GM12878 (cell line): ENCODE measurements at places on chromosomes 5 and 9. TPM values are rescaled to one million over a fixed set of nuclear protein-coding genes. Genes with fewer than 3 reads are reported as not detected.

DNA sequence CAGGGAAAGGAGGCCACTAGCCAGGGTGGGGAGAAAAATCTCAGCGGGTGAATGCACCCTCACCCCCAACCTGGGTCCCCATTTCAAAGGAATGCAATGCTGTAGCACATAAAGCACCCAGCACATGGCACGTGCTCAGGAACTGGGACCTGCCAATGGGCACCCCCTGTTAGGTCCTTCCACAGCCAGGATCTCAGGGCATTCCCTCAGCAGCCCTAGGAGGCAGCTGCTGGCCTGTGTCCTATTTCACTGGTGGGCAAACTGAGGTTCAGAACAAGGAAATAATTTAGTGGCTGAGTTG is 8.8 kb downstream of the DNM1 start:
- no peak for DNase-seq

DNA sequence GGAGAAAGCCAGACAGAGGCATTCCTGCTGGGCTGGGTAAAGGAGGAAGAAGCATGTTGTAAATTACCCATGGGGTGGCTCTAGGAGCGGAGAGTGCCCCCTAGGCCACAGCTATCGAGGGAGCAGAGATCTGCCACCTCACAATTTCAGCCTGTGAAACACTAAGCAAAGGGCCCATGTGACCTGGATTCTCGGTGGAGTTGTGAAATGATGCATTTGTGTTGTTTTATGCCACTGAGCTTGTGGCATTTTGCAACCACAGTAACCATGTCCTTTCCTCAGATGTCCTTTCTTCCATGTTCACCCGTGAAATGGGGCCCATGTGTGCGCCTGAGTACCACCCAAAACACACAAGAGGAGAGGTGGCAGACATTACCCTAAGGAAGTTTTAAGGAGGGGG is 159.3 kb downstream of the SYK start:
- no peak for DNase-seq

The NHP2 gene
- 233 TPM in 2 replicates for total RNA-seq

DNA sequence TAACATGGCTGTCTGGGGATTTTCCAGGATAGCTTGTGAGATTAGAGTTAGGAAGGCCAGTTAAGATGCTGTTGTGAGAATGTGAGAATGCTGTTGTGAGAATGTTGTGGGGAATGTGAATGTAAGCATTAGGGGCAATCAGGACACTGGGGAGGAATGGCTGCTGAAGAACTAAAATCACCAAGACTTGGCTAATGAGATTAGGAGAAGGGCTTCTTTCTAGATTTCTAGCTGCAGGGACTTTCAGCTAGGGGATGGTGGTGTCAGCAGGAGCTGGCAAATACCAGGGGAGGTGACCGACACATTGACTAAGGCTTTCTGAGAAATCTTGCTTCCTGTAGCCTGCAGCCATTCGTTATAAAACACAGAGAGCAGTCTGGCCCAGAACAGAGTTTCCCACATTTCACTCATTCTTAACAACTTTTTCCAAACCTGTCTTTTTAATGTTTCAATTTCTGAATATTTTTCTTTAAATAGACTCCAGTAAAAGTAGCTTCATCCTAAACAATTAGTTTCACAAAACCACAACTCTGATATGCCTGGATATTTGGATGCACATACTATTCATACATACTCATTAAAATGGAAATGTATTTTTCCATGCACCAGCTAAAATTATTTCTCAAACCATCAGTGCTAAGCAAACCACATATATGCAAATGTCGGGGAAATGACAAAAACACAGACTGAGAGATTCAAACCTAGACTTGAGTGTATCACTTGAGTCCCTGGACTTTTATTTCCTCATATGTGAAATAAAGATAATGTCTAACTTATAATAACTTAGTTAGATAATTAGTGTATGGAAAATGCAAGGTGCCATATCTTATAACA is 89.3 kb upstream of the TNC start:
- DNase-seq, result peak; percentile 72

- no peak for DNase-seq
Observed at GRCh38 chr9:83410701-83411100, 127.5 kb downstream of the FRMD3 start.

- no peak for DNase-seq
Observed at GRCh38 chr9:136169495-136169894, 35.4 kb downstream of the LHX3 start.

DNA sequence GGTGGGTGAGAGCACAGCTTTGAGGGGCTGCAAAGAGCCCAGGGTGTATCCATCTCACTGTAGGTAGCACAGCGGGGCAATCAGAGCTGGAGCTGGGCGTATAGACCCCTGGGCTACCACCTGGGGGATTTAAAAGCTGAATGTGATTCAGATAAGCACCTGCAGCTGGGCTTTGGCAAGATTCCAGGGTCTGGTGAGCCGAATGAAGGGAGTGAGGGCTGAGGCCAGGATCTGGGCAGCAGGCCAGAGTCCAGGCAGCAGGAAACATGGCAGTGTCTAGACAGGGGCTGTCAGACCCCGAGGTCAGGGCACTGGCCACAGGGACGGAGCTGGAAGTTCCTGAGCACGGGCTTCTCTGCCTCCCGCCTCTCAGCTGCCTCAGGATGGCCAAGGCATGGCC is 8.7 kb downstream of the ASS1 start:
- DNase-seq, result no peak

The BAAT gene
- 0.16 and 0.26 TPM in 2 replicates for total RNA-seq

The PCDH1 gene
- 0.27 and 0.36 TPM in 2 replicates for total RNA-seq

- DNase-seq, result no peak
Observed at GRCh38 chr5:139210585-139210984, 12.4 kb upstream of the SIL1 start.

The GPR150 gene
- total RNA-seq, result 0.92 and 1.3 TPM in 2 replicates

GRCh38 chr9:113648048-113648447 is 184.5 kb downstream of the RGS3 start:
- DNase-seq, result no peak

DNA sequence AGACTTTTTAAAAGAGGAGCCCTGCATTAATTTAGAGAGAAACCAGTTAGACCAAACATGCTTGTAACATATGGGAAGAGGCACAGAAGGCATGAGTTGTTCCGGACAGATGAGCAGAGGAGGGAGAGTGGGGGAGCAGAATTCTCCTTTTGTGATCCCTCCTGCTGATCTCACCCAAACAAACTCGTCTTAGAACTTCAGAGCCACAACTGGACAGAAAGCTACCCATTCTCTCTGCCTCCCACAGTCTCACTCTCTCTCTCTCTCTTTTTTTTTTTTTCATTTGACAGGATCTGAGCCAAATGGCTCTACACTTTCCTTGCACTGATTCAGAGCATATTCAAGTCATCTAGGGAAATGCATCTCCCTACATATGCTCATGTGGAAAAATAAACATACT is 196.0 kb upstream of the PAPPA start:
- DNase-seq, result no peak

GRCh38 chr5:160280384-160281095 is 31.8 kb downstream of the CCNJL start:
- no peak for DNase-seq

The LECT2 gene
- total RNA-seq, result not detected in 2 replicates

The GRM6 gene
- total RNA-seq, result not detected in 2 replicates

- DNase-seq, result no peak
Observed at GRCh38 chr9:35162605-35163315, 951 bp downstream of the UNC13B start.

The OTULINL gene
- 3.1 and 4.7 TPM in 2 replicates for total RNA-seq

GRCh38 chr5:179484201-179484600 is 66.2 kb upstream of the RUFY1 start:
- no peak for DNase-seq

The GABRB2 gene
- total RNA-seq, result 0.56 and 0.58 TPM in 2 replicates

- DNase-seq, result no peak
Observed at GRCh38 chr9:13430368-13431221, 151.1 kb upstream of the MPDZ start.

- DNase-seq, result no peak
Observed at GRCh38 chr5:173659423-173659822, 43.0 kb upstream of the BOD1 start.

The IDNK gene
- total RNA-seq, result 7.0 and 7.7 TPM in 2 replicates
